Glutamatergic neuron (in vitro differentiated cells): ENCODE measurements at places on chromosomes 4 and X. TPM values are rescaled to one million over a fixed set of nuclear protein-coding genes. Genes with fewer than 3 reads are reported as not detected.

DNA sequence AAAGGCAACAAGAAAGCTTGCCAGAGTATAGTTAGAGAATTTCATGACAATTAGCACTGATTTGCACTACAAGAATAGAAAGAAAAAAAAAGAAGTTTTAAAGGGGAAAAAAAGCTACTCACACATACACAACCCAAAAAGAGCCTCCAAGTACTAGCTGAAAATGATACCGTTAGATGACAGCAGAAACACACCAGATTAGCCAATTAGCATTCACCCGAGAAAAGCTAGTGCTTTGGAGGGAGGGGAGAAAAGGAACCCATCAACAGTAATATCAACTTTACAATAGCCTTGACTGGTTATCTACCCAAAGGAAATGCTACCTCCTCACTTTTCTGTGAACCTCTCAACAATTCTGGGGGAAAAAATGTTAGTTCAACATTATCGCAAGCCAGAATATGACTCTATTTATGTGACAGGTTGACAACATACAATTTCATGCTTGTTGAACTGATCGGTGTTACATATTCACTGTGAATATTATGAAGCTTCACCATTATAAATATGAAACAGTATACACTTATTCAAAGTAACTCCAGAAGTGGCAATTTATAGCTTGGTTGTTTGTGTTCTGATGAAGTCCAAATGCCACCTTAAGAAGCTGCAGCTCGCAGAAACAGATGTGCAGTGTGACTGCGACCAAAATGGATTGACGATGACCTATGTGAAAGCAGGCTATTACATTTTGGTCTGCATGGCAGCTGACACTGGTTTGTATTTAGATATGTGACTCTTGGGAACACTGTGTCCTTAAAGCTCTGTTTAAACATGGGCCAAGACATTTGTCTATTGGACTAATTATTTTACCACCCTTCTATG lies 15.9 kb downstream of the PPARGC1A start:
- no peak for DNase-seq

DNA sequence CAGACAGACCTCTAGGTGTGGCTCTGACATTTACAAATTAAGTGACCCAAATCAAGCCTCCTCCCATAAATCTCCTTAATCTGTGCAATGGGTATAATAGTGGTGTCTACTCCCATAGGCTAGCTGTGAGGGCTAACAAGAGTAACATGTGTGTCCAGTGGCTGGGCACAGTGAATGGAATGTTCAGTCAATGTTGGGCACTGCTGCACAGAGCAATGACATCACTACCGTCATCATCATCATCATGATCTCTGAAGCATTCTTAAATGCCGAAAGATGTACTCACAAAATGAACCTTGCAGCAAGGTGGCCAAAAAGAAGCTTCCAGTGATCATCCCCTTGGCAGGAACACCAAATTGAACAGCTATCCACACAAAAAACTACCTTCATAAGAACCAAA lies 43.5 kb downstream of the CHRNA9 start:
- DNase-seq: no peak

- no peak for DNase-seq
Measured at GRCh38 chrX:29580560-29580959, 634.8 kb upstream of the MAGEB2 start.

DNA sequence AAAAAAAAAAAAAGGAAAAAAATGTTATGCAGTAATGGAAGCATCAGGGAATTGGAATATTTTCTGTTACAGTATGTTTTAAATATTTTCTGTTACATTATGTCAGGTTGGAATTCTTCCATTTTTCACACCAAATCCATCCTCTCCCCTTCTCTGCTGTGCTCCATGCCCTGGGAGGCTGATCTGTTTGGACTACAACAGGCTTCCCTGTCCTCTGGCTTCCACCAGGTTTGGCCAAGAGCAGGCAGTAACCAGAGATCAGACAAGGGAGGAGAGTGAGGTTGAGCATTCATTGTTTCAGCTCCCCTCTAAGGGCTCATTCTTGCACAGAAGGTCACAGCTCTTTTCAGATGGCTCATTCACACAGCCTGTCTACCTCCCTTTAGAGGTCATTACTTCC lies 11.7 kb upstream of the TMEM184C start:
- DNase-seq: no peak

DNA sequence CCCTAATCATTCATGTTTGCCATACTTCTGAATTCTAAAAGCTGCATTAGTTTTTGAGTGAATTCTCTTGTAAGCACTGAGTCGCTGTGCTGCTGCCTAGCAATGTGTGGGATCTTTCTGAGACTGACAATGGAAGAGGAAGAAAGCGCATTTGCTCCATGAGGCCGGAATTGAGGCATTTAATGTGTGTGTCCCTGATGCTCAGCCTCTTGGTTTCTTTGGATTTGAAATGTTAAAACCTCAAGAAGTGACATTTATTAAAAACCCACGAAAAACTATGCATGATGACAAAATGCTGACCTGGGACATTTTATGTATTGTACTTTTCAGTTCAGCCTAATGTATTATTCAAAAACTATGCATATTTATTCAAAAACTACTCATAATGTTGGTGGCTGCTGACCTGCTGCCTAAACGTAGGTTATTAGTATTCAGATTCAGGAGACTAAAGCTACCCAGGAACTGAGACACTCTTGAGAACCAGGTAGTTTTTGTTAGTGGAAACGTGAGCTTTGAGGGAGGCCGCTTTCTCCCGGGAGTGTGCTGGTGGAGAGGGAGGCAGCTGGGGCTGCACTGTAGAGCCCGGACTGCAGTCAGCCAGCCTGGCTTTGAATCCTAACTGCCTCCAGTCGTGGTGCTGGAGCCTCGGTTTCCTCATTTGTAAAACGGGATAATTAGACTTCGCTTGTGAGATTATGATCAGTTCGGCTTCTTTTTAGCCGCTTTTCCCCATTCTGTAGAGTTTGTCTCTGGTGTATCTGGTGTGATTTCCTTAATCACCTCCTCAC lies 11.3 kb downstream of the RGS12 start:
- no peak for DNase-seq

The ERCC6L gene
- total RNA-seq: 1.2 TPM

- no peak for DNase-seq
Measured at GRCh38 chrX:19005909-19006308, 22.0 kb upstream of the PHKA2 start.

The PABPC5 gene
- 9.5 TPM for total RNA-seq

The SLC10A4 gene
- total RNA-seq: 7.1 TPM

- DNase-seq: no peak
Measured at GRCh38 chr4:172654457-172654856, 514.2 kb upstream of the GALNT7 start.

DNA sequence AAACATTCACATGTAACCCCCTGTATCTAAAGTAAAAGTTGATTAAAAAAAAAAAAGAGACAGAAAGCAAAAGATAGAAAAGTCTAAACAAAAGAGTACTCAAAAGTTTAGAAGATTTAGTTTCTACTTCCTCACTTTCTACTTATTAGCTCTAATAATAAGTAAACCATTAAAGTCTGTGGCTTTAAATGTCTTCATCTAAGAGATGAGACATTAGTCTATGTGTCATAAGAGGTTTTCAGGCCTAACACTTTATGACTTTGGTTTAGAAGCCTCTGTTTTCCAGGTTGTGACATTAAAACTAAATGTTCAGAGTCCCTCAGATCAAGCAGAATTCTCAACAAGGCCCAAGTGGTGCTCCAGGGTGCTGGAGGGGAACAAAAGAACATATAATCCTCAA lies 42.2 kb upstream of the GUCY1A1 start:
- no peak for DNase-seq

GRCh38 chr4:185872747-185873380 lies 60.9 kb upstream of the SORBS2 start:
- no peak for DNase-seq

The SLITRK4 gene
- 0.64 TPM for total RNA-seq
